ENCODE measurements at places on chromosomes 1 and 21. TPM values are rescaled to one million over a fixed set of nuclear protein-coding genes. Genes with fewer than 3 reads are reported as not detected.

The KDF1 gene
- 1.1 TPM for total RNA-seq

The FAM78B gene
- 0.43 TPM for total RNA-seq

The TMCC2 gene
- 12.1 TPM for total RNA-seq

The CADM3 gene
- 6.9 TPM for total RNA-seq

The SLAMF7 gene
- not detected for total RNA-seq

The KCNE2 gene
- total RNA-seq: not detected

GRCh38 chr1:66848193-66848592 lies 47.1 kb upstream of the INSL5 start:
- peaks cover 18% of the 10 kb centered on the region for H3K4me1 ChIP-seq
- no peak overlapping the region for H3K4me3 ChIP-seq
- H3K27ac ChIP-seq: peak overlapping the region; percentile 73
- peak; percentile 48 for DNase-seq

GRCh38 chr1:165279882-165280281 lies 76.6 kb downstream of the LMX1A start:
- peak; percentile 62 for DNase-seq
- H3K36me3 ChIP-seq: no peaks in the 10 kb centered on the region
- H3K4me3 ChIP-seq: no peak overlapping the region
- H3K27ac ChIP-seq: no peak overlapping the region
- H3K27me3 ChIP-seq: no peaks in the 10 kb centered on the region

DNA sequence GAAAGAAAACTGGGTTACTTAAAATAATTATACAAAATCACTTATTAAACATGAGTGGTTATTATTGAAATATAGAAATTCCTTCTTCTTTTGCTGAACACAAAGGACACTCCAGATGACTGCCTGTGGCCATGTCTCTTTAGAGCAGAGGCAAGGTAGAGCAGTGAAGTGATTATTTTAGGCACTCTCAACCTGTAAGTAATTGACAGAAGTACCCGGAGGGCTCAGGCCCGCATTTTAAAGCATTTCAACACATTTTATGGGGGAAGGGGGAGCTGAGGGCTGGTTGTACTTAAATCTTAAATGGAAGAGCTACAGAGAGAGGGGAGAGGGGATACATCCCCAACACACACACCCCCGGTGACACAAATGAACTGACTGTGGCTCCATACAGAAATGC lies 10.2 kb downstream of the OSCP1 start:
- H3K4me1 ChIP-seq: peaks cover 8% of the 10 kb centered on the region
- H3K27me3 ChIP-seq: no peaks in the 10 kb centered on the region
- H3K27ac ChIP-seq: no peak overlapping the region
- H3K4me3 ChIP-seq: no peak overlapping the region
- DNase-seq: no peak

- DNase-seq: no peak
- H3K36me3 ChIP-seq: no peaks in the 10 kb centered on the region
- no peak overlapping the region for H3K27ac ChIP-seq
- H3K27me3 ChIP-seq: no peaks in the 10 kb centered on the region
- H3K4me1 ChIP-seq: no peaks in the 10 kb centered on the region
Measured at GRCh38 chr1:193309936-193310475, 123.6 kb upstream of the B3GALT2 start.

- no peak overlapping the region for H3K27ac ChIP-seq
- H3K27me3 ChIP-seq: no peaks in the 10 kb centered on the region
- DNase-seq: no peak
Measured at GRCh38 chr21:46131588-46131837, 23.9 kb downstream of the FTCD start.

GRCh38 chr1:63922848-63923247 lies 149.0 kb downstream of the ROR1 start:
- no peaks in the 10 kb centered on the region for H3K36me3 ChIP-seq
- H3K27me3 ChIP-seq: no peaks in the 10 kb centered on the region
- DNase-seq: no peak
- peaks cover 17% of the 10 kb centered on the region for H3K4me1 ChIP-seq
- no peak overlapping the region for H3K27ac ChIP-seq

GRCh38 chr1:32757213-32757895 lies 54.8 kb upstream of the SYNC start:
- no peak overlapping the region for H3K27ac ChIP-seq
- H3K36me3 ChIP-seq: no peaks in the 10 kb centered on the region
- no peak overlapping the region for H3K4me3 ChIP-seq
- no peak for DNase-seq

- DNase-seq: no peak
- H3K36me3 ChIP-seq: no peaks in the 10 kb centered on the region
- peak overlapping the region; percentile 85 for H3K4me3 ChIP-seq
Measured at GRCh38 chr1:215568299-215568692, 1.2 kb downstream of the KCTD3 start.

DNA sequence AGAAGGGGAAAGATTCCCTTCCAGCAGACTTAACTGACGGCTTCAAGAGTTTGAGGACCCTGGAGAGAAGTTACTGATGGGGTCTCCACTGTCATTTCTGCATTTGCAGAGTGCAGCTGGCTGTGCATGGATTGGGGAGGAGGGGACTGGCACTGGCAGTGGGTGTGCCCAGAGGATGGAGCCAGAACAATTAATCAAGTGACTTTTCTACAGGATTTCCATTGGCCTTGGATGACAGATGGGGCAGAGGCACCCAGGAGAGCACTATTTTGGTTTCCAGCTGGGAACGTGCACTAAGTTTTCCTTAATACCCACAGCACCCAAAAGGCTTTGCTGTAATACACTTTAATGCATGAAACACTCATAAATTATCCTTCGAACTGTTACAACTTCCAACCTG lies 1.3 kb downstream of the NGF start:
- H3K36me3 ChIP-seq: no peaks in the 10 kb centered on the region
- H3K4me3 ChIP-seq: peak overlapping the region; percentile 70
- no peak for DNase-seq
- peaks cover 18% of the 10 kb centered on the region for H3K4me1 ChIP-seq
- peaks cover 72% of the 10 kb centered on the region for H3K27me3 ChIP-seq

DNA sequence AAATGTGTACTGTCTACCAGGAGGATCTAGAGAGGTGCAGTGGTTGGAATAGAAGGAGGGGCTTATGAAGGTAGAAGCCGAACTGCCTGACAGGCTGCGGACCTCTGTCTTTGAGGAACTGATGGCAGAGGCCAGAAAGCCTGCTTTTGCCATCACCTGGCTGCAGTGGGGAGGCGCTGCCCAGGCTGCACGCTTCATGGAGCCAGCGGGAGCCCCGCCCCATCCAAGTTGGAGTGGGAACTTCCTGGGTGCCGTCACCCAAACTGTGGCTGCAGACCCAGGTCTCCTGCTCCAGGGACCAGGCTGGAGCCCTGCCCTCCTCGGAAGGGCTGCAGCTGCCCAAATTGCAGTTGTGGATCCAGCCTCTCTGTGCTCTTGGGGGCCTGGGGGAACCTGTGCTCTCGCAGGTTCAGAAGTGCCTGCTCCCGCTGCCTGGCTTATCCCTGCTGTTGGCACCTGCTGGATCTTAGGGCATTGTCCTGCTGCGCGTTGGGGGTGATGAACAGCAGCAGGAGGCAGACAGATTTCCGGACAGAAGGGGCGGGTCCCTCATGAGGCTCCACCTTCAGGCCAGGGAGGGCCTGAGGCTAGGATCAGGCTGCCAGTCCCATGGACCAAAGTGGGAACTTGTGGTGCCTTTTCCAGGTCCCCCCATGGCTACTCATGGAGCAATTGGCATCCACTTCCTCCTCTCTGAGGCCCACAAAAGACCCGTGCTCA lies 118.0 kb upstream of the PLPPR4 start:
- no peaks in the 10 kb centered on the region for H3K27me3 ChIP-seq
- H3K4me3 ChIP-seq: no peak overlapping the region
- H3K36me3 ChIP-seq: no peaks in the 10 kb centered on the region
- H3K27ac ChIP-seq: no peak overlapping the region
- no peak for DNase-seq

GRCh38 chr1:85174503-85174902 lies 26.3 kb downstream of the SYDE2 start:
- DNase-seq: no peak
- no peak overlapping the region for H3K4me3 ChIP-seq
- no peaks in the 10 kb centered on the region for H3K27me3 ChIP-seq
- H3K27ac ChIP-seq: no peak overlapping the region
- no peaks in the 10 kb centered on the region for H3K36me3 ChIP-seq

DNA sequence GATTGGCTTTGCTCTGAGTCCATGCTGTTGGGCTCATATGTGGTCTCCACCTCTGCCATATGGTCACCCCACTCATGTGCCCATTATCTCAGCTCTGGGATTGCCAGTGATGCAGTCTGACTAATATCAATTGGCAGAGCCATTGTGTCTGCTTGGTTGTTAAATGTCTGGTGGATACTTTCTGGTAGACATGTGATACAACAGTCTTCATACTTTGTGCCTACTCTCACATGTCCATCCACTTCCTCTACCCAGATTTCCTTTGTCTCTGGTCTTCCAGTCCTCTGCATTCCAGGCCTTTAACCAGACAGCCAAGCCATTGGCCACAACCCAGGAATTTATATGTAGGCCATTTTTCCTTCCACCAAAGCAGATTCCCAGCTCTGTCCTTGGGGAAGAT lies 30.8 kb upstream of the DIPK1A start:
- H3K36me3 ChIP-seq: no peaks in the 10 kb centered on the region
- no peaks in the 10 kb centered on the region for H3K27me3 ChIP-seq
- no peaks in the 10 kb centered on the region for H3K4me1 ChIP-seq
- DNase-seq: no peak
- no peak overlapping the region for H3K27ac ChIP-seq
- no peak overlapping the region for H3K4me3 ChIP-seq

DNA sequence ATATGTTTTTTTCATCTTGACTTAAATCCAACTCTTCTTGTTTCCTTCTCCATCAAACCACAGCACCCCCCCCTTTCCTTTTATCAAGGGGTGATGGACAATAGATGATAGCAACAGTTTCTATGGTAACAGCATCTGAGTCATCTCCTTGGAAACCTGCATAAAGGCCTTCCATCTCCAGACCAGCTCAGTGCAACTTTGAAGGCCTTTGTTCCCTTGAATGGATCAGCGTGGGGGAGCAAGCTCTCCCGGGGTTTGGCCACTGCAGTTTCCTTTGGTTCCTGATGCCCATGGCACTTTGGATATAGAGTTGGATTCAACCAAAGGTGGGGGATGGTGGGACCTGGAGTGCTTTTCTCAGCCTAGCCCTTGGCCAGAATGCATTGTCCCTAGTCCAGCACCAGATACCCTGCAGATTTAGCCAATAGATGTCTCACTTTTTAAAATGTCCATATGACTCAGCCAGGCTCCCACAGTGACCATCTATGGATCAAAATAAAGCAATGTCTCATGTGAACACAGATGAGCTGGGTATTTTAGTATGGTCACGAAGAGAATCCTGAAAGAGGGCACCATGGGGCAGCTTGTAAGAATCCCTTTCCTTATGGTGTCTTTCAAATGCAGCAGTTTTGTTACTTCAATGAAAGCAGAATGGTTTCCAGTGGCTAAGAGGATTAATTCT lies 127.7 kb downstream of the SPATA46 start:
- DNase-seq: peak; percentile 85
- H3K27me3 ChIP-seq: no peaks in the 10 kb centered on the region
- H3K4me1 ChIP-seq: peaks cover 33% of the 10 kb centered on the region
- no peaks in the 10 kb centered on the region for H3K36me3 ChIP-seq
